ENCODE measurements at places on chromosomes 7 and 10. TPM values are rescaled to one million over a fixed set of nuclear protein-coding genes. Genes with fewer than 3 reads are reported as not detected.

- peak; percentile 87 for DNase-seq
Measured at GRCh38 chr7:99438573-99439480, at the start of the genes CPSF4 and PTCD1. Gene CPSF4, plus strand, starts transcription at chr7:99438943. Its CDS starts 140 bp downstream, at chr7:99439083. Gene PTCD1, minus strand, starts transcription at chr7:99438798. Its CDS starts 3,556 bp downstream, at chr7:99435242.

DNA sequence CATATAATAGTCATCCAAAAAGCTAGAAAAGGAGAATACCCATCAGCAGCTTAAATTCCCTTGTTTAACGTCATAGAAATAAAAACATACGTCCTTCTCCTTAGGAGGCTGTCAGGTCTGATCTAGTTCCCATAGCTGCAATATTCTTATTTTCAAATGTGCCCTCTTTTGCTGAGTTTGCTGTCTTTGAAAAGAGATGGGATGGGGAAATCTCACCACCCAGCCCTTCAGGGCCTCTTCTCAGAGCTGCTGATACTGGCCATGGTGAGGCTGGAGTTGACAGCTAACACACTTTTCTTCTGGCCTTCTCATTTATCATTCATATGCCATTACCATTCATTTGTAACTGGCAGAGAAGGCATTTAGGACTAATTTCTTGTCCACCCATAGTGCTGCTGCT lies 5.1 kb upstream of the PCGF5 start:
- no peak for DNase-seq

DNA sequence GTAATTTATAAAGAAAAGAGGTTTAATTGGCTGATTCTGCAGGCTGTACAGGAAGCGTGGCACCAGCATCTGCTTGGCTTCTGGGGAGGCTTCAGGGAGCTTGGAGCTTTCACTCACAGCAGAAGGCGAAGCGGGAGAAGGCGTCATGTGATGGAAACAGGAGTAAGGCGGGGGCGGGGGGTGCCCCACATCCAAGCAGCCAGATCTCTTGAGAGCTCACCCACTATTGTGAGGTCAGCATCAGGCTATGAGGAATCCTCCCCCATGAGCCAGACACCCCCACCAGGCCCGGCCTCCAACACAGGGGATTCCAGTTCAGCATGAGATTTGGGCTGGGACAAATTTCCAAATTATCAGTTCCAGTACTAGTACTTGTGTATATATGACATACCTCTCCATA lies 46.2 kb downstream of the WDR37 start:
- no peak for DNase-seq

- DNase-seq = no peak
Measured at GRCh38 chr7:99083733-99084132, 60.2 kb downstream of the SMURF1 start.

The FANK1 gene
- polyA plus RNA-seq = 8.1 TPM

The CFAP70 gene
- 11.9 TPM for polyA plus RNA-seq

The FGFR2 gene
- 104 TPM for polyA plus RNA-seq

All from right renal pelvis (tissue), 4 donors.